ENCODE measurements at places on chromosomes 4 and X.

- DNase-seq = no peak
Measured at GRCh38 chr4:87076690-87077358, 142.0 kb downstream of the AFF1 start.

- DNase-seq = no peak
Measured at GRCh38 chr4:172740434-172740833, 428.2 kb upstream of the GALNT7 start.

DNA sequence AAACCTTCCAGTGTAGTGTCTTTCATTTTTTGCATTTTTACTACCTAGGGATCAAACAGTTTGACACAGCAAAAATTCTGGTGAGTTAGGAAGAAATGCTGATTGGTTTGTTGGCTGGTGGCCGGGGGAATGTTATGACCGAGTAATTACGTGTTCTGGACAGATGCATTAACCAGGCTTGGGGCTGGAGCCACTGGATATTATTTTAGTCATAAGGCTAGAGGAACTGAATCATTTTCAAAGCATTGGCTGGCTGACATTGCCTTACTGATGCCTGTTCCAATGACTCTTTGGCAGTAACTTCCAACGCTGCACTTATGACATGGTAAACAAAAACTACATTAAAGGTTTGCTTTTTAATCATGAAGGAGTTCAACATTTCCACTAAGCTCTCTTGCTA is 84.6 kb downstream of the FBXO8 start:
- DNase-seq = no peak

DNA sequence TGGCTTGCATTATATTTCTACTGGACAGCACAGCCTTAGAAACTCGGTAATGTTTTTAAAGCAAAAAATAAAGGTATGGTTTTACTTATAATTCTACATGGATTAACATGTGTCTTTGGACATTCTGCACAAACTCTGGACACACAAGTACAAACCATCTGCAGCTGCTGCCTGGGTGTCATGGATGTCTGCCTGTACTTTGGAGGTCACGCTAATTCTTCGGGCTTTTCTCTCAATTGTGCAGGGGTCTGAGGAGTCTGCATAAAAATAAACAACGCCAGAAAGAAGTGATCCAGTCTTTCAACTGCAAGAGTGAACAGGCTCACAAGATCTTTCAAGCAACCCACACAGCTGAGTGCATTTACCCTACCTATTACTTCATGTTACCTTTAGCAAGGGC is 55.2 kb downstream of the TAB3 start:
- no peak for DNase-seq

DNA sequence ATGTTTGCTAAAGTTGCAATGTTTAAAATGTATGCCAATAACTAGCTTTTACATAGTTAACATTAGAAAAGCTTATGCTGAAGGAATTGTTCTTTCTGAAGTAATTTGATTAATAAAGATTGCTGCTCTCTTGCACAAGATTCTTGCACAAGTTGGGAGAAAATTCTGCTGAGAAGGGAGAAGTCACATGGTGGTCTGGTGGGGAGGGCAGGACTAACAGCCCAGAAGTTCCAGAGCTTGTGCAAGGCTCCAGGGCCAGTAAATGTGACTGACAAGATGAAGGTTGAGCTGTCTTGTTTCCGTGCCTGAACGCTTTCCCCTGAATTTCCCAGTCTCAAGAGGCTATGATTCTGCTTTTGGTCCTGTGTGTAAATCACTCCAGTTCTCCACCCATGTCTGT is 112.9 kb upstream of the VCX start:
- no peak for DNase-seq

- no peak for DNase-seq
Measured at GRCh38 chr4:124028182-124028581, 631.6 kb downstream of the SPRY1 start.

DNA sequence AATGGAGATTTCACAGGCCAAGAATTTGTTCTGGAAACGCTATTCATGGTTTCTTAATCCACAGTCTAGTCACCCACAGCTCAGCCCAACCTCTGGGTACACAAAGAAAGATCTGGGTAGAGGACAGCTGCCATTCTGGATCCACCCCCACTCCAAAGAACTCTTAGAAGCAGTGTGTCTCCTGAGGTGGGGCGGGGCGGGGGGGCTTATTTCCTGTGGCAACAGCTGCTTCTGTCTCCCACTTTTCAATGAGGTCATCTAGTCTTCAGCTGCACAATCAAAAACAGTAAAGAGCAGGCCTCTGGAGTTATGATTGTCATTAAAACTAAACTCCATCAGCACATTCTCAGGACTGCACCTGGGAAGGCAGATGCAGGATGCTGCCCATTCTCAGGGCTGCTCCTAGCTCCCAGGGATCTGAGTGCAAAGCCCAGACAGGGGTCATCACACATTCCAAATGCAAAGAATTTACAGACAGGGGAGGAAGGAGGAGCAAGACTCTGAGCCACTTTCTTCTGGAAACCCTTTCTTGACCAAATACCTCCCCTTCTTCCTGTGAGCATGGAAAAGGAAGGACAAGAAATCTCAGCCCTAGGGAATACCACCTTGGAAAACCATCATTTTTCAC is 207.3 kb downstream of the HS6ST2 start:
- DNase-seq = no peak

GRCh38 chr4:165967486-165967885 is 94.4 kb downstream of the TLL1 start:
- DNase-seq = no peak

GRCh38 chrX:101385795-101386541 is at the start of gene BTK:
Gene BTK (minus strand): TSS chrX:101386191. CDS start chrX:101375284, 10,907 bp downstream.
- no peak for DNase-seq

All from activated naive CD8-positive, alpha-beta T cell treated with anti-CD3 and anti-CD28 coated beads, Interleukin-2, amount 10 ng/mL, durations not matched to agents 7 days and 5 days (primary cell).